ENCODE measurements at places on chromosomes 11 and 22.
A peak's percentile ranks its signal among the peaks of the same experiment; 100 is the strongest.

GRCh38 chr11:95700471-95700817, 89.1 kb downstream of the FAM76B start:
- no peak for DNase-seq

DNA sequence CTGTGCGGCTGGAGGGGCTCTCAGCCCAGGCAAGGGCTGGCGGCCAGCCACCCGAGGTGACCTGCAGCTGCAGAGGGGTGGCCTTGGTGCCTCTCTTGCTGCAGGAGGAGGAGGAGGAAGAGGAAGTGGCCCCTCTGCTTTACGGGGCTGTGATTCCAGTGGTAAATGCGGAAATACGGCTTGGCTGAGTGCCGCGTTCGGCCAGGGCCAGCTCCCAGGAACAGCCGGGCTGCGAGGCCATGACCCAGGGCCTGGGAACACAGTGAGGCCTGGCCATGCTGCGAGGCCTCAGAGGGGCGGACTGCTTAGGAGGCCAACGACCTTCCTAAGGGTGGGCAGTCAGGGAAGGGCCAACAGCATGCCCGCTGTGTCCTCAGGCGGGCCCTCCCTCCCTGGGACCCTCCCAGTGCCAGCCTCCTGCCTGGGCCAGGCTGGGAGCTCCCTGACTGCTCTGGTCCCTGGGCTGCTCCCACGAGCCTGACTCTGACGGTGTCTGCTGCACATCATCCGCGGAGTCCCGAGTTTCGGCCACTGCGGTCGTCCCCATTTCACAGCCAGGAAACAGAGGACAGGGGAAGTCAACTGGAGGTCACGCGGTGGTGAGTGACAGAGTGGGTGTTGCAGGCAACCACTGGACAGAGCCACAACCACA, 20.8 kb upstream of the PPARA start:
- DNase-seq = peak; percentile 70

GRCh38 chr11:28674433-28675103, 566.4 kb downstream of the METTL15 start:
- peak; percentile 34 for DNase-seq

- peak; percentile 70 for DNase-seq
These were observed 71.9 kb upstream of the PPARA start for GRCh38 chr22:46078241-46079092.

GRCh38 chr11:35491231-35491871, 34.1 kb downstream of the PAMR1 start:
- DNase-seq = no peak

- DNase-seq = no peak
These were observed 12.1 kb downstream of the DERL3 start for GRCh38 chr22:23826510-23827350.

- DNase-seq = no peak
These were observed 13.6 kb downstream of the SLC22A12 start for GRCh38 chr11:64604458-64605243.

DNA sequence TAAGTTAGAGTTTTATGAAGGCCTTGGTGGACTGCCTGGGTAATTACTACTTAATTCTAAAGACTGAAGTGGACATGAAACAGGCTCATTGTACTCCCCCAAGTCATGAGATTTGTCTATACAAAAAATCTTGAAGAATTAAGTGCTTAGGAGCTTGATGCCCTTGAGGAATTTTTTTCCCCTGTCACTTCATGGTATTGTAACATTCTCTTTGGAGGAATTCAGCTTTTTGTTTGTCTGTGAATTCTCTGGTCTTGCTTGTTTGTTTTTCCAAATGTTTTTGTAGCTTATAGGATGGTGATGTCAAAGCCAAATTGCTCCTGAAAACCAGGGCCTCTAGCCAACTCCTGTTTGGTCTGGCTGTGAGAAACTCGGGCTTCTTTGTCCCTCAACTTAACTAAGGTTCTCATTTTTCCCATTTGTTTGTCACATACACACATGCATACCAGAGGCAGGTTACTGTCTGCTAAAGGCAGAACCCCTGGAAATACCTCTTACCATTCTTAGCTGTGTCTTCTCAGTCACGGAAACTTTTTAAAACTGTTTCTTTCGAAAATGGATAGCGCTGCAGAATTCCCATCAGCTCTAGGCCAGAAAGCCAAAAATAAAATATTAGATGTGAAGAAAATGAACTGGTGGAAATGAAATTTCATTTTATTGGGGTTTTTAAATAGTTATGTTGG, 66.9 kb downstream of the AMOTL1 start:
- DNase-seq = no peak

DNA sequence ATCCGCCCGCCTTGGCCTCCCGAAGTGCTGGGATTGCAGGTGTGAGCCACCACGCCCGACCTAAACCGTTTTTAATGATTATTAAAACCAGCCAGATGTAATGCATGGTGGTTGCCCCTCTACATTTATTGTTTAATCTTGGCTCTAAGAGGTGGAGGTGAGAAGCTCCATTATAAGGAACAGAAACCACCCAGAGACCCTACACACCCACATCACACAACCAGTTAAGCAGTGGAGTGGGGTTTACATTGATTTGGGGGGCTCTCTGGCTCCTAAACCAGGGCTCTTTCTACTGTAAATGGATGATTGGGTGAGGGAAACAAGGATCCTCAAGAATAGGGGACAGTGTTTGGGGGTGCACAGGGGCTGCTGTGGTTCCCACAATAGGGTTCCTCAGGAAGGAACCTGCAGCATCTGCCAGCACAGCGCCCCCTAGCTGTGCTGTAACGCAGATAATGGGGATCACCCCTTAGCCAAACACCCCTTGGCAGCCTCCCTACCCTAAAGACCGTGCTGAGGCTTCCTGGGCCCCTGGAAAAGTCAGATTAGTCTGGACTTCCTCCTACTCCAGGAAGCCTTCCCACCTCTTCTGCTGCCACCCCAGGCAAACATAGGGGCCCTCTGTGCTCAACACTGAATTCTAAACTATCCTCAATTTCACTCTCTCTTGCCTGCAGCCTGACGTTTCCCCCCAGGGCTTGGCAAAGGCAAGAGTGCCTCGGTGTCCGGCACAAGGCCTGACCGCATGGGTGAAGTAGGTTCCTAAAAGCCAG, 2.4 kb downstream of the MPST start:
- DNase-seq = peak; percentile 71

DNA sequence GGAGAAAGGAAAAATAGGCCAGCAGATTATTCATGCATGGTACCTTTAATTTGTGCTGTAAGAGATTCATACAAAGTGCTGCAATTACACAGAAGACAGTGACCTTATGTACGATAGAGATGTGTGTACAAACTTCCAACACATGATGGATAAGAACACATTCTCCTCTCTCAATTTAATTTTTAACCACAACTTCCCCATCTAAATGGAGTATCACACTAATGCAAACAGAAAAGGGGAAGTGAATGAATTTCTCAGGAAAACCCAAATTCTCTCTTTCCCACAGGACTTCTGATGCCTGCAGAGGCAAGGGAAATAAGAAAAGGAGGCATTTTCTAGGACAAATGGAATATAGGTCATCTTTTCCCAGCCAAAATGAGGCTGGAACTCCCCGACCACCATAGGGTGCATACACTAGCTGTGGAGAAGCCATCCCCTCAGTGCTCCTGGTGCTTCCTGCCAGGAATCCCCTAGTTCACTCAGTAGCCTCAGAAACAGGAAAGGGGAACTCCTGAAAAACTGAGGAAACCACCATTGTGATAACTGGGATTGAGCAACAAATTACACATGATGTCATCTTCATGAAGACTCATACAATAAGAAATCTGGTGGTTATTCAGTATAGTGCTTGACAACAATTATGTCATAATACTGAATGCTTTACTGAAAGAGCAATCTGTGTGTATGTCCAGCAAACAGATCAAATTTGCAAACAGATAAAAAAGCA, 22.4 kb downstream of the MMP10 start:
- DNase-seq = no peak

GRCh38 chr11:28566339-28567089, 458.3 kb downstream of the METTL15 start:
- DNase-seq = peak; percentile 70

GRCh38 chr11:13210424-13210823, 67.2 kb upstream of the BMAL1 start:
- peak; percentile 84 for DNase-seq

DNA sequence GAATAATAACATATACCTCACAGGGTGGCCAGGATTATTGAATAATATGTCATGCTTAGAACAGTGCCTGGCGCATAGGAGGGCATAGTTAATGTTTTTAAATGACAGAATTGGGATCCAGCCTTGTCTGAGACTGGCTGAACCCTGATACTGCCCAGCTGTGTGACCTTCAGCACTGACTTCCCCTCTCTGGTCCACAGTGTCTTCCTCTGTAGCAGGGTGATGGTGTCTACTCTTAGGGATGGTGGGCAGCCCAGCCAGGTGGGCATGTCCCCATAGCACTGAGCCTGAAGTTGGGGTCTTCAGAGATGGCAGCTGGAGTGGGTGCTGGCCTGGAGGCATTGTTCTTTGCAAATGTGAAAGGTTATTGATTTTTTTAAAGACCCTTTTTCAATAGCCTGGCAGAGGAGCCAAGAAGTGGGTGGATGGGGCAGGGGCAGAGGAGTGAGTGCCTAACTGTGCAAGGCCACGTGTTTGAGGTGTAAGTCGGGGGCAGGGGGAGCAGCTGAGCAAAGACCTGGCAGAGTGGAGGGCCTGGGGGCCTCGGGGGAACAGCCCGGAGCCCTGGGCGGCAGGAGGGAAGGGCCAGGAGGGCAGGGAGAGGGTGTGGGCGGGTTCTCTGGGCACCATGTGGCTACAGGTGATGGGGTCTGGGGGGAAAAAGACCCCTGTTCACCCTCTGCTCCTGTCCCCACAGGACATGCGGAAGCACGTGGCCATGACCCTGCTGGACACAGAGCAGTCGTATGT, 29.8 kb upstream of the RELT start:
- no peak for DNase-seq

GRCh38 chr11:1805525-1805924, 29.3 kb upstream of the SYT8 start:
- no peak for DNase-seq

- no peak for DNase-seq
These were observed 49.9 kb downstream of the BIRC2 start for GRCh38 chr11:102396708-102397563.

DNA sequence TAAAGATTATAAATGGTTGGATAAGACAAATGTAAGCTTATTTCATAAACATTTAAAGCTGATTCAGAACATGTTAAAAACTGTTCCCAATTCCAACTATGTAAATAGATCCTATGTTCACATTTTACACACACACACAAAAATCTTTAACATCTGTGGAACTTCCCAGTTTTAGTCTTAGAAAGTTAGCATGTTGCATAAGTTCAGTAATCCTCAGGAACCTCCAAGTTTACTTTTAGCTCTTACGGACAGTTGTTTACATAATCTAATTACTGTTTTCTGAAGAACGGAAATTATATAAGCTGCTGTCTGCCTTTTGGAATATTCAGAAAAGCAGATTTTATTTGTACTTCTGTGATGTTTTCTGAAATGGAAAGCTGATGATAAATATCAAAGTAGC, 53.3 kb downstream of the PANX1 start:
- DNase-seq = no peak

- no peak for DNase-seq
These were observed 22.4 kb upstream of the GNB1L start for GRCh38 chr22:19876941-19877625.

DNA sequence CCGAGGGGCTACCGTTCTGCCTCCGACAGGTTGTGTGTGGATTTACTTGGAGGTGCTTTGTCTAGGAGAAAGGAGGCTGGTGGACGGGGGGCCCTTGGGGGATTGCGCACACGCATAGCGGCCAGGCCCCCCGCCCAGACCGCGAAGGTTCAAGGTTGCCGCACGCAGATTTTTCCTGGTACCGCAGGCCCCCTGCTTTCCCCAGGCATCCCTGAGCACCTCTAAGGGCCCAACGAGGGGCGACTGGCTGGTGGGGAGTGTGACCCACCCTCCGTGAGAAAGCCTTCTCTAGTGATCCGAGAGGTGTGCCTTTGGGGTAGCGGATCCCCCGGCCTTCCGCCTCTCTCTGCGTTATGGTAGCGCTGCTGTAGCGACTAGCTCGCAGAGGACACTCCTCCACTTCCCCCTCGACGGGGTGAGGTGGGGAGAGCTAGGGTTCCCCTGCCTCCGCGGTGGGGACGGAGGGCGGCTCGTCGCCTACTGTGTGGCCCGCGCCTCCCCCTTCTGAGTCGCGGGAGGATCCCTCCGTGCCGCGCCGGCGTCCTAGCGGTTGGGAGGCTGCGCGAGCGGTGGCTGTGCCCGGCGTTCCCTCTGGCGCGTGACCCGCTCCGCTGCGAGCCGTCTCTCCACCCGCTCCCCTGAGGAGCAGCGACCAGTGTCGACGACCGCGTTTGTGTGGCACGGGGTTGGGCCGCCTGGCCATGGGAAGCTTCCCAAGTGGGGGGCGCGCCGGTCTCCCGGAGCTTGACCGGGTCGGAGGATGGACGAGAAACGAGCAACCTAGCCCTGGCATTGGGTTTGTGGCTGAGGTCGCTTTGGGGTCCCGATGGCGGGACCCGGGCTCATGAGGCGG, 3900.0 kb upstream of the OR11H1 start:
- DNase-seq = no peak

DNA sequence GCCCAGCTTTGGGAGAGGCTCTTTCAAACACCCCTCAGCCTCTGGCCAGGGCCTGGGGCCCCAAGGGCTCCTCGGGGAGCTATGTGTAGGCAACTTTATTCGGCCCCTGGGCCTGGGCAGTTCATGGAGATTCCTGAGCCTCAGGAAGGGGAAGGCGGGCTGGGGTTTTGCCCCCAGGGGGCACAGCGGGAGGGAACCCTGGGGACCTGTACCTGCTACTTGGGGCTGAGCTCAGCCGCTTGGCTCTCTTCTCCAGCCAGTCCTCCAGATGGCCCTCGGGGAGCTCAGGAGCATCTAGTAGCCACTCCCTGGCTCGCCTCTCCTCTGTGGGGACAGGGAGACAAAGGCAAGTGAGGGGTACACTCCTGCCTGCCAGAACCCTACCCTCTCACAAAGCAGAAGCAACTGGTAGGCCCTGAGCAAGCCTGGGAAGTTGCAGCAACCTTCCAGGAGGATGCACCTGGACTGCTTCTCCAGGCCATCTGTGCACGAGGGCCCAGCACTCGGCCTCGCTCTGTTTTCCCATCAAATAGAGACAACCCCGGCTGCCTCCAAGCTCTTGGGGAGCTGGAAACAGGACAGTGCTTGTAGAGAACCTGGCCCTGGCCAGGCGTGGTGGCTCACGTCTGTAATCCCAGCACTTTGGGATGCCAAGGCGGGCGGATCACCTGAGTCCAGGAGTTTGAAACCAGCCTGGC, 18.5 kb downstream of the CABP7 start:
- no peak for DNase-seq

DNA sequence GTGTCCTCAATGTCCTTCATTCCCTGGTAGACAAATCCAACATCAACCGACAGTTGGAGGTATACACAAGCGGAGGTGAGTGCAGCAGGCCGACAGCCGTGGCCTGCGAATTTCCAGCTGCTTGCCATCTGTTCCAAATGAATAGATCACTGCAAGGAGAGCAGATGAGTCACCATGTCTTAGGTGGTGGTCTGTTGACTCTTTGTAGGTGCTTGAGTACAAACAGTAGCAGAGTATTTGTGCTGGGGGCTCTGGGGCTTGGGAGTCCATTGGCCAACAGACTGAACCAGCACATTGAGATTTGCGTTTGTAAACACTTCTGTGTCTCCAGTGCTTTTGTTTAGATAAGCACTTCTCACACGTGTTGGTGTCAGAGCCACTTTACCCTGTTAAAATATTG, 21.1 kb downstream of the EIF3L start:
- no peak for DNase-seq
